ENCODE measurements at places on chromosomes 3 and 15.

- no peak for DNase-seq
Measured at GRCh38 chr3:186339180-186339918, 22.7 kb downstream of the DGKG start.

DNA sequence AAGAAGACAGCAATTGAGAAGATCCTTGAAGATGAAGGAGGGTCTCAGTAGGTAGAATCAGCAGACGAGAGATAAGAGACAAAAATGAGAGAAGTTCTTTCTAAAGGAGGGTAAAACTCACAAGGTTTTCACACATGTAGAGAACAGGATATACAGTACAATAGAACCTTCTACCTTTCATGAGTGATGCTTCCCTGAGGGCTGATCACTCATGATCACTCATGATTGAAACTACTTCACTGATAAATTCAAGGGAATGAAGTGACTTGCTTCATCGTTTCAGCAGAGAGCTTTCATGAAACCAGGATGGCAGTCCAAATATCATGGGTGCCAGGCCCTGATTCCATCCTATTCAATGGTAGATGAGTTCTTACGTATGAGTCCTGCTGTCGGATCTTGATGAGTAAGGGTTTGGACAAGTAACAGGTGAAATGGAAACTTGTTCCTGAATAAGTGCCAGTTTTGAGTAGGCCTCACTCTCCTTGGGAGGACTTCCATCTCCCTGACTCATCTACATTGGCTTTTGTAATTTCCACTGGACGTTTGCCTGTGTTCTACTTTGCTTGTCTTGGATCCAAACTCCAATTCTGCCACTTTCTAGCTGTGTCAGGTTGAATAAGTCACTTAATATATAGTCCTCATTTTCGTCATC is 9.6 kb upstream of the CLDN16 start:
- DNase-seq, result no peak

DNA sequence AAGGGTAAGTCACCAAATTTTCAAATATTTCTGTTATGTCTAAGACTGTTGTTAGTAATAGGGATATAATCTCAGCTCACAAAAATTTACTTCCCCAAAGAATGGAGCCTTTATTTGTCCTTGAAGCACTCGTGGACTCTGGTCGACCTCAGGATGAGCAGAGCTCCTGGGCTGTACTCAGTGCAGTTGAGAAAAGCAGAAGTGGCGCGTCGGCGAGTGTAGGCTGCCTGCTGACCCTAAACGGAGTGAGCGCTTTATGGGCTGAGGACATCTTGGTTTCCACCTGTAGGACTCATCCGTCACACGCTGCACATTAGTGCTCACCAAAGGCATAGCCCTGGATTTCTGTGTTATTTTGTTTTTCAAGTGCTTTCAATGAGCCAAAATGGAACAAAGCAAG is 11.0 kb downstream of the GABRA5 start:
- no peak for DNase-seq

- no peak for DNase-seq
Measured at GRCh38 chr3:136232413-136232812, 17.7 kb upstream of the PCCB start.

DNA sequence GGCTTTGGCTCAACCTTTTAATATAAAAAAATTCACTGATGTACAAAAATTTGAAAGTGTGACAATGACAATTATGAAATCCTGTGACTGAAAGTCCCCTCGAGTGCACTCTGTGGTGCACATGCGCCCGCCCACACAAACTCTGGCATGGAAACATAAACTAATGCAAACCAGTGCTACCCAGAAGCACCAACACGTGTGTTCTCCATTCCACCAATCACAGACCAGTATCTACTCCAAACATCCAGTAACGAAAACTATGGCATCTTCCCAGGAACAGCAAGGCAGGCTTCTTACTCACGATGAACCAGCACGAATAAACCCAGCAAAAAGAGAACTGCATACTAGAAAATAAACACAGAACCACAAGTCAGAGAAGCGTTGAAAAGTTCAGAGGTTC is 11.7 kb upstream of the NMB start:
- DNase-seq, result peak; percentile 55

DNA sequence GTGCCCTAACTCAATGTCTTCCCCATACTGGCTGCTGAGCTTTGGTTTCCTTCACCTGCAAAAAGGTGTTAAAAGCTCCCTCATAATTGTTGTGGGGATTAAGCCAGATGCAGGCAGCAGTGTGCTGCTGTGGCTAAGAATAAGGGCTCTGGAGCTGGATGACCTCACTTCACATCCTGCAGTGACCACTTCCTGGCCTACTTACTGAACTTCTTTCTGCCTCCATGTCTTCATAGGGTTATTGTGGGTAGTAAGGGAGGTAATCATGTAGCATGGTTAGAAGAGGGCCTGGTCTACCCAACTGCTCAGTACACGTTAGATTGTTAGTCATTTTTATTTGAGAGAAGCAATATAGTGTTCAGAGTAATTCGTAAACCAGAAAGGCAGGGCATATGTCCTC is 18.4 kb downstream of the GYG1 start:
- no peak for DNase-seq

GRCh38 chr3:49461443-49462171 is 8.5 kb upstream of the DAG1 start:
- DNase-seq, result no peak

DNA sequence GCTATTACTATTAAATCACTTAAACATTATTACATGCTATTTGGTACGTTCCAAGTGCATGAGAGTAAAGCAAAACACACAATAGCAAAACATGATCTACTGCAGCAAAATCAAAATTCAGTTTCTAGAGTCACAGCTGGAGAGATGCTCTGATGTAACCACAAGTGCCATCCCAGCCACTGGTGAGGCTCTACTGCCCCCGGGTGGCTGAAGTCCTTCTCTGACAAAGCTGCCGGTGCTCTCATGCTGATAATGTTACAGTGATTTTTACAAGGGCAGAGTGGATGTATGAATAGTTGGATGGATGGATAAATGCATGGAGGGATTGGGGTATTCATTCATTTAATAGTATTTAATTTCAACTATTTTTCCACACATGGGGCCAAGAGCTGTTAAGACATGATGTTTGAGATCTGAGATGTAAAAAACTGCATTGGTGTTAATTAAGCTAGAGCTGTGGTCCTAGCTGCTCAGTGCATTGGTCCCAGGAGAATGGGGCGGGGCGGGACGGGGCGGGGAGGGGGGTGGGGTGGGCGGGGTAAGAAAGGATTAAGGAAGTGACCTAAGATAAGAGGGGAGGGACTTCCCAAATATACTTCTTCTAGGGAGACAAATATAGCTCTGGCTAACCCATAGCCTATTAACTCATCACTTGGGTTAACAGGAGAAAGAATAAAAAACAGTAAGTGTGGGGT is 5.3 kb upstream of the SPESP1 start:
- peak; percentile 67 for DNase-seq

- no peak for DNase-seq
Measured at GRCh38 chr15:74343127-74343796, 24.2 kb downstream of the CYP11A1 start.

DNA sequence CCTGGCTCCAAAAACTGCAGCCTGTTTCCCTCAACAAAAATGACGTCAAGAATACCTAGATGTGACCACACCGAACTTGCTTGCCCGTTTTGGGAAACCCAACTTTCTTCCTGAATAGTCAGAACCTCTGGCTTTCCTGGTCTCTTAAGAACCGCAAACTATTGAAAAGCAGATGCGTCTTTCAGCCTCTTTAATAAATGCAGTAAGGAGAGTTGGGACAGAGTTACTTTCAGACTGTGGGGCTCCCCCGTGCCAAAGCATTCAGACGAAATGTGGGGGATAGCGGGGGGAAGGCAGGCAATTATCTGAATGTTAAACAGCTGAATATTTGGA is 1.2 kb upstream of the PROK2 start:
- DNase-seq, result no peak

DNA sequence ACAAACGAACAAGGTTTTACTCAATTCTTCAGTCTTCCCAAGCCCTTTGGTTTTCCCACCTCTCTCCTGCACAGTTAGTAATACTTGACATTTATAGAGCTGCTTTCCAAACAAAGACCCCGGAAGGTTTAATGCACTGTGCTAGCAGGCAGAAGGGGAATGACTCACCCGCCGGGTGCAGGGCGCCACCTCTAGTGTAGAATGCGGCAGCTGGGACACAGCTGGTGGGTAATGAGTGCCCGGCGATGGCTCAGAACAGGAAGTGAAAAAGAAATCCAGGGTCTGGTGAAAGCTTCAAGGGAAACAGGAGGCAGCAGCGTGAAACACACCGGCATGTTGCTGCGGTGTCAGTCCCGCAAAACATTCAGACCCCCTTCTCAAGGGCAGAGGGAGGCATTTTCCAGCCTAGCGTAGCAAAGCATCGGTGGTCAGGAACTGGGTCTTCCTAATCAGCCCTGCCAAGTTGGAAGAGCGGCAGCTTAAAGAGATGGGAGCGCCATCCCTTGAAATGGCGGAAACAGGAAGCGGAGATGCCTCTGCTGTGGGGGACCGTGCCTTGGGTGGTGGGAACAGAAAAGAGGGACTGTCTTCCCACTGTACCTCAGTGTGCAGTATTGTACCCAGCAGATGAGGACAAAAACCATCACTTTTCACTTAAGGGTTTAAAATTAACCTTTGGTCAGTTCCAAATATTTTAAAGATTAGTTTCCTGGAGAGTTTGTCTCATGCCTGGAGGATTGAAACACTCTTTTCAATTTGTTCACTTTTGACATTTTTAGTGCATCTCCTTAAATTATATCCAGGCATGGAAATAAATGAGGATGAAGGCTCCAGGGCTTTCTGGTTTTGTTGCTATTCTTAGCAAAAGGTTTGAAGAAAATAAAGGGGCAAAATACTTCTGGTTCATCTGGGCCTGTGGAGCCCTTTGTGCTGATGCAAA is 160.7 kb upstream of the MCTP2 start:
- no peak for DNase-seq

GRCh38 chr15:93451822-93452221 is 362.8 kb upstream of the RGMA start:
- no peak for DNase-seq

DNA sequence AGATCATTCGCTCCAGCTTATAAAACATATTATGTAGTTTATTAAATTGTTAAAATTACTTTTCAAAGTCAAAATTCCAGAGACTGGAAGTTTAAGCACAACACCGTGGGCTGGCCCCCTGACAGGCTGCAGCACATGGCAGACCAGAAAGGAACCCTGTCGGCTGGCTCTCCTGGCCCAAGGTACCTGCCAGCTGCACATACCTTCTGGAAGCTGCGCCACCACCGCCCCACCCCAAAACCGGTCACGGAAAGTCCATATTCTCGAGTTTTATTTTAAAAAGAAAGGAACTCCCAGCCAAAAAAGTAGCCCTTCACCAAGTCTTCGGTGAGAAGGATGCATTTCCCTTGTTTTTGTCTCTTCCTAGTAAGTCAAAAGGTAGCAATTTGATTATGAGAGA is 94.6 kb downstream of the FOXP1 start:
- DNase-seq, result no peak

GRCh38 chr3:67559029-67559605 is 95.3 kb downstream of the SUCLG2 start:
- no peak for DNase-seq

GRCh38 chr3:62968128-62968527 is 92.9 kb upstream of the CADPS start:
- DNase-seq, result no peak

GRCh38 chr3:152021951-152022461 is 148.6 kb downstream of the SUCNR1 start:
- DNase-seq, result peak; percentile 47

GRCh38 chr3:38588371-38588971 is 61.0 kb downstream of the SCN5A start:
- DNase-seq, result no peak

DNA sequence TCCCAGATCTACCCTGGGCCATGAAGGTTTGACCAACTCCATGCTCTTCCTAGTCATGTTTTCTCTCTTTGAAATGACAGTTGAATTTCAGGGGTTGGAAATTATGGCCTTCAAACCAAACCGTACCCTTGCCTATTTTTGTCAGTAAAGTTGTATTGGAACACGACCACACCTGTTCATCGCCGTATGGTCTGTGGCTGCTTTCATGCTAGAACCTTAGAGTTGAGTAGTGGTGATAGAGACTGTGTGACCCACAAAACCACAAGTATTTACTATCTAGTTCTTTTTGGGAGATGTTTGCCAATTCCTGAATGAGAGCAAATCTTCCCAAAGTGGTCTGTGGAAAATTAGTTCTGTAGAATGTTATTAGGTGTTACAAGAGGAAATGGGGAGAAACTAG is 24.0 kb upstream of the STARD5 start:
- DNase-seq, result no peak

DNA sequence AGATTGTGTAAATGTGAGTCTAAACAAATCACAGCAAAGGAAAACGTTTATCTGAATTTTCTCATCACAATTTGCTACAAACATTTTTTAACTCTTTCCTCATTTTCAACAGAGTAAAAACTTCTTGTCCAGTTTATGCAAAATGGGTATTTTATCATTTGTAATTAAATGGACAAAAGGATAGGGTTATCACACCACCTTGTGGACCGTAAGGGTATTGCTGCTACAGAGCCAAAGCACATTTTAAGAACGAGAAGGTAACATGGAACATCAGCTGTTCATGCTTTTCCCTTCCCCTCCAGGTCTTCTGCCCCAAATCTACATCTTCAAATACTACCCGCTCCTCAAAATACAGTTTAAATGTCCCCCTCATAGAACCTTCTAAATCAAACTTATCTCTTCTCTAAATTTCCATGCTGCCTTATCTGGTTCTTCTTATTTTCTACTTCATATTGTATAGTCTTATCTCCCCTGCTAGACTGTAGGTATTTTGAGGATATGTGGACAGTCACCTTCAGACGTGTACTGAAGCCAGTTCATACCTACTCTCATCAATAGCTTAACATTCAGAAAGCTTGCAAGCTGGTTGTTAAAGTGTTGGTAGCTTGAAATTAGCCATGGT is 12.8 kb upstream of the SETMAR start:
- peak; percentile 14 for DNase-seq

DNA sequence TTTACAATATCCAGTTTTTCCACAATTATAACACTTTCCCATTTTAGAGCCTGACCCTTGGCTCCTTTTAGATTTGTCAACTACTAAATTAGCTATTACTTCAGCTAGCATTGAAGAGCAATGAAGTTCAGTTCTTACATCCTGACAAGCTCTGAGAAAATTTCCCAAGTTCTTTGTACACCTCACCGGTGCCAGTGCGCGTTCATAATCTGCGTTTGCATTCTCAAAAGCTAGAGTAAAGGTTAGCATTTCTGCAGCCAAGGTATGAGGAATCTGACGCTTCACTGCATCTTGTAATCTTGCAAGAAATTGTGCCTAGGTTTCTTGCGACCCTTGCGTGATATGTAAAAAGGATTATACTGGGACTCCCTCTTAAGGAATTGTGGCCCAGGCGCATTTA is 25.2 kb upstream of the XCR1 start:
- no peak for DNase-seq

GRCh38 chr3:96977671-96978070 is 163.3 kb downstream of the EPHA6 start:
- DNase-seq, result no peak

GRCh38 chr3:30751610-30752299 is 142.7 kb downstream of the GADL1 start:
- peak; percentile 73 for DNase-seq

DNA sequence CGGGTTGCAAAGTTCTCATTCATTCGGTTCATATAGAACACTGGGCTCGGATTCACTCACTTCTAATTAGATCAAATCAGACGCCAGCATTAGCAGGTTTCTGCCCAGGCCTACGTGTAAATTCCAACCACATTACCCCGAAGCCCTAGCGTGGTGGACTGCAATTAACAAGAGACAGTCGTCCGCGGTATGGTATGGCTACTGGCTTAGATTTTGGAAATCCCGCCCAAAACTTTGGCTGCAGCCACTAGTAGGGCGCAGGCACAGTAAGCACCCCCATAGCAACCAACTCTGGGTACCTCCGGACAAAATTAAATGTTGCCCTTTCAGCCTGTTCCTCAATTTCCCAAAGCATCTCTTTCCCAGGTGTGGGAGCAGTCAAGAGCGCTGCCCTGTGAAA is 771 bp downstream of the RARRES1 start:
- DNase-seq, result no peak
